CD4-positive, alpha-beta T cell treated with Interleukin-4 for 4 hours (primary cell): ENCODE measurements at places on chromosomes 7 and 10.

DNA sequence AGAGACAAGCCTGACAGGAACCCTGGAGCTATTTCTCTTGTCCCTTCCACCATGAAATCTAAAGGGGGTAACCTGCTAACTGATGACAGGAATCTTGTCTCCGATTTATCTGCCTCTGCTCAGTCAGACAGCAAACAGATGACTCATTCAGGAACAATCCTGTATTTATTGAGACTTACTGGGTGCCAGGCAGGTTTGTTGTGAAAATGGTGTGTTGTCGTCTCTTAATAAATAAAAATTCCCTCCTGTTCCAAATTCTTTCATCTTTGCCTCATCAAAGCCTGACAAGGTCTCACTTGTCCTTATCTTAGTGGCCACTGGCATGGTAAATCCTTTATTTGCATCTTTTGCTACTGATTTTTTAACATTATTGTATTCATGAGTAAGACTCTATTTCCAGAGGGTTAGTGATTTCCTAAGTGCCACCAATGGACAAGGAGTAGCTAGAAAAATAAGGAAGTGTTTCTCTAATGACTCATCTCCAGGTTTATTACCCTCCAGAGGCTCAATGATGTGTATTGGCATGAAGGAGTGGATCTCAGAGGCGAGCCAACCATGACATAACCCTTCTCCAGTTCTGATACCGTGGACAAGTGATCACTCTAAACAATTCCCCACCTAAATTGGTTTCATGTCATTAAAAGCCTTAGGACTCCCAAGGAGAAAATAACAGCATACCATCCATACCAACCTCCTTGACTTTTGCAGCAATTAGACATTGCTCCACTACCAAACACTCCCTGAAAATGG lies 724.0 kb downstream of the GRID1 start:
- DNase-seq, result no peak

DNA sequence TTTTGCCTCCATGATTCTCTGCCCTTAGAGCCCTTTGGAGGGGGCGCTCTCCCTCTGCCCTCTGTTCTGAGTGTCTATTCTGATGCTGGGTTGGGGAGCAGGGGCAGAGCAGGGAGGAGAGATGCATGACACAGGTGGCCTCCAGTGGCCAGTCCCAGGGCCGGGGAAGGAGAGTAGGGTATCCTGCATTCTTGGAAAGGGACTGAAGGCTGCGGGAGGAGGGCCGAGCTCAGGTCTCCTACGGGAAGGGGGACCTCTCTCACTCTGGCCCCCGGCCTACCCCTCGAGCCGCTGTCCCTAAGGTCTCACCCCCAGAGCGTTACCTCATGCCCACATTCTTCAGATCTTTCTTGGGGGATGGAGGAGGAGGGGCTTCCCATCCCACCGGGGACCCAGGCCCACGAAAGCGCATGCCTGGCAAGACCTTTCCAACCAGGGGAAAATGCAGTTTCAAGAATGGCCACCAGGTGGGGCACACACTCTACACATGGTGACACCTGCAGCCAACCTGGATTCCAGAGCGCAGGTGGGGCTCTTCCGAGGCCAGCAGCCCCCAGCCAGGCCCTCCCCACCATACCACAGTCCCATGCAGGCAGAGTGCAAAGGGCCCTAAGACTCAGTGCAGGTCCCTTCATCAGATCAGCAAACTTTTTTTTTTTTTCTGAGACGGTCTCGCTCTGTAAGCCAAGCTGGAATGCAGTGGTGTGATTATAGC lies 86.4 kb downstream of the MYL10 start:
- DNase-seq, result peak; percentile 68

DNA sequence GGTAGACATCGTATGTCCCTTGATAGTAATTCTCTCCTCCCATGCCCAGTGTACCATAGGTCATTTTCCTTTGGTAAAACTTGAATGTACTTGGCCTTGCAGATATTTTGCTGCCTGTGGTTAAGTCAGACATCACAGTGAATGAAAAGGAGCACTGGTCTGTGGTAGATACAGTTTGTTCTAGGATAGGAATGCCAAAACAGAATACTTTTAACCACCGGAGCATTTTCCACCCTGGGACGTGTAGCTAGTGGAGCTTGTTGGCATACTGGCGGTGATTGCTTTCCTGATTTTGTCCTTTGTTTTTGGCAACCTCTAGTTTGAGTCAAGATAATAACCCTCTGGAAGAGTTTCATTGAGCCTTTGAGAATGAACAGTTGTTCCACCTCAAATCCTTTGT lies 92.0 kb upstream of the BMPER start:
- DNase-seq, result no peak

- DNase-seq, result no peak
Observed at GRCh38 chr10:62561151-62561550, 187.0 kb downstream of the ZNF365 start.

DNA sequence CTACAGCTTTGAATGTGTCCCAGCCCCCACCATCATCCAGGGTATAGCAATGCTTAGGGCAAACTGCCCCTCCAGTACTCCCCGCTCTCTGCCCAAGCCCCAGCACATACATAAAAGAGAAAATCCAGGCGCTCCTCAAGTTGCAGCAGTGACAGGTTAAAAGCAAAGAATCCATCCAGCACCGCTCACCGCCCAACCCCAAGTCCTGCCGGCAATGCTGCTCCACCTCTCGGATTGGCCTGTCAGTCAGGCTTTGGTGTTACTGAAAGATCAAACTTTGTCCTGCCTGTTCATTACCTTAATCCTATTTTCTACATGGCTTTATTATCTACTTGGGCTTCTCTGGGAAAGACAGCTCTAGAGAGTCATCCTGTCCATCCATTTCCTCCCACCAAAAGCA lies 31.9 kb downstream of the DPCD start:
- no peak for DNase-seq

DNA sequence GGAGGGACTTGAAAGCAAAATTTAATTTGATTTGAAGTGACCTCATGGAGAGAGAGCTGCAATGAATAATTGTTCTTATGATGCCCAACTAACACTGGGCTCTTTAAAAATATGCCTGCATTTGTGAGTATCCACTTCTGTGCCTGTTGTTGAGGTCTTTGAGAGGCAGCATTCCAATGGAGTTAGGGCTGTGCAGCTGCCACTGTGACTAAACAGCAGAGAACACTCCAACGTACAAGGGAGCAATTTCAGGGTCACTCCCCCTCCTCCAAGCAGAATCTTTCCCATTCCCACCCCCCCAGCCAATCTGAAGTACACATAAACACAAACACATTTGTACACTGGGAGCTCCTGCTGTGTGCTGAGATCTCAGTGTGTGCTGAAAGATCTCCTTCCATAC lies 28.0 kb upstream of the GSAP start:
- no peak for DNase-seq

DNA sequence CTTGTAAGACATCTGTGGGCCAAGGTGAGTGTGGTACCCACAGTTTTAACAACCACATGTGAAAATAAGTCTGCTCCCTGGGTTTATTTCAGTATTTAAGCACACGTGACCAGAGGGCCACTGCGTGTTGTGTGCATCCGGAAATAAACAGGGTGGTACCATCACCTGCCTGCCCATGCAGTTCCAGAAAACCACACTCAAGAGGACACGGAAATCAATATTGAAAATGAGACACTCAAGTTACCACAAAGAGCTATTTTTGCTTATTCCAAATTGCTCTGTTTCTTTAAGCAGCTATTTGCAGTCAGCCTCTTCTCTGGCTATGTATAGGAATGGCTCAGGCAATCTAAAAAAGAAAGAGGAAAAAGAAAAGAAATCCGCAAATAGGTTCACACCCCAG lies 71.8 kb upstream of the LOXL4 start:
- peak; percentile 33 for DNase-seq
